ENCODE measurements at places on chromosomes 1 and 21.

GRCh38 chr1:44129616-44130500 lies 11.2 kb downstream of the KLF17 start:
- no peak for DNase-seq

- DNase-seq = no peak
These were observed 46.4 kb upstream of the SCCPDH start for GRCh38 chr1:246677842-246678241.

- DNase-seq = no peak
These were observed 61.1 kb upstream of the SERBP1 start for GRCh38 chr1:67491280-67491679.

GRCh38 chr1:41598325-41598724 lies 113.8 kb upstream of the EDN2 start:
- DNase-seq = no peak

DNA sequence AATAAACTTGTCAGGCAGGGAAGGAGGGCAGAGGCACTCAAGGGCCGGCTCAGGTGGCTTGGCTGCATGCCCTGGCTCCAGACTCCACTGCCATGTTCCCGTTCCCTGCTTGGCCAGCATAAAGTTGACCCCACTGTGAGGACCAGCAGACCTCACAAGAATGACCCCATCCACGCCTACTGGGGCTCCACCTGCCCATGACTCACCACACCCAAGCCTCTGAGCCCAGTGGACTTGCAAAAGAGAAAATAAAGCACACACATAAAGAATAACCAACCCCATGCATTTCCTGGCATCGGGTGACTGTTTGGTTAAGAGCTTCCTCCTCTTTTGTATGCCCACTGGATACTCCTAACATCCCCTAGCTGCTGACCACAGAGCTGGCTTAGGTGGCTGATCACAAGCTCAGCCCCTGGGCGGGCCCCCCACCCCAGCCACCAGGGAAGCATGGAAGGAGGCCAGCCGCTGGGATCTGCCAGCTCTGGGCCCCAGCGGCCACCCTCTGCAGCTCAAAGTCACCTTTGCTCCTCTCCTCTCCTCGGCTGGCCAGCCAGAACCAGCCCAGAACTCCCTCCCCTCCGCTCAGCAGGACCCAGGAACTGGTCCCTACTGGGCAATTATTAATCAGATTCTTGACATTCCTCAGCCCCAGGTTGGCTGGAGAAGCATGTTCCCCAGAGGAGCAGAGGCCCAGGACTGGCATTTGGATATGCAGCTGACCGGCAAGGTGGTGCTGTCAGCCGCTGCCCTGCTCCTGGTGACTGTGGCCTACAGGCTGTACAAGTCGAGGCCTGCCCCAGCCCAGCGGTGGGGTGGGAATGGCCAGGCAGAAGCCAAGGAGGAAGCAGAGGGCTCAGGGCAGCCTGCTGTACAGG lies at the start of gene KLHDC7A:
Gene KLHDC7A, plus strand, starts transcription at position 616 of the 875 bp plus-strand sequence. Its CDS starts 52 bp downstream, at position 668.
- no peak for DNase-seq

- no peak for DNase-seq
These were observed 43.1 kb upstream of the CAPZB start for GRCh38 chr1:19528438-19528837.

GRCh38 chr1:207579436-207579799 lies 65.5 kb upstream of the CR1L start:
- DNase-seq = no peak

DNA sequence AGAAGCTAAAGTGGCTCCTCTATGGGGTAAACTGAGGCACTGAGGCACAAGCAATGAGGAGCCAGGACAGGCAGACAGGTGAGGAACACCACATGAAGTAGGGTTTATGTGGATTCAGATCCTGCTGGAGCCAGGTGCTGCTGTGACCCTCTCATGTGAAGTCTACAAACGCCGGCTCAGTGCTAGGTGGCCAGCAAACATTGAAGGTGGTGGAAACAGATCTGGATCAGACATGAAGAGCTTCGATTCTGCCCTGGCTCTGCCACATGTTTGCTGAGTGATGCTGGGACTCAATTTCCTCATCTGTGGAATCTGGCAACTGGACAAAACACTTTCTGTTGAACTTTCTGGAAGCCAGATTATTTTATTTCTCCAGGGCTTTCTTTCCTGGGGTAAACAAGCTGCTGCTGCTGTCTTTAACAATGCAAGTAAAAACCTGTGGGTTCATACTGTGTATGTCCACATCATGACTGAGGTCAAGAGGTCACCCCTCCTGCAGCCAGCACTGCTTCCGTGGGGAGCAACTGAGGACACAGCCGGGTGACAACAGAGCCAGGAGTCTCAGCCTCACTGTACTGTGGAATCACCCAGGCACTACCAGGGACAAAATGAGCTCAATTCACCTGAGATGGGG lies 33.3 kb downstream of the HMGB4 start:
- DNase-seq = no peak

DNA sequence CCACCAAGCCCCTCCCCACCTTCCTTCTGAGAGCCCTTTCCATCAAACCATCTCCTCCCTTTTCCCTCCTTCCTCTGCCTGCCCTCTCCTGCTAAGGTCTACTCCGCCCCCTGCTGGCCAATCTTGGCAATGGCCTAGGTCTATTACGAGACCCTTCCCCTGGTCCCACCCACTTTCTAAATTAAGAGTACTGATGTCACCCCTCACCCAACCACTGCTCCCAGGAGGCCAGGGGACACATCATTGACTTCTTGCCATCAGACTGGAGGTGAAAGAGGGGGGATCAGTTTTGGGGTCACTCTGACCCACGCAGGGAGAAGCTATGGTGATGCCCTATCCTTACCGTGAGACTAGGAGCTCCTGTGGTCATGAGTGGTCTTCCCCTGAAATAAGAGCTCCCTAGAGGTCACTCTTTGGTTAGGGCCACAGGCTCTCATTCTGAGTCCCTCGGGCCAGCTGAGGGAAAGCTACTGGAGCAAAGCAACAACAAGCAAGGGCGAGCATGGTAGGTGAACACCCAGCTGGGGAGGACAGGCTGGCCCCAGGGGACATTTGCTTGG lies 34.6 kb upstream of the S100A7 start:
- DNase-seq = peak; percentile 26
